CD4-positive, alpha-beta T cell treated with Interleukin-1 beta for 1 hour (primary cell): ENCODE measurements at places on chromosomes 13 and 19.

DNA sequence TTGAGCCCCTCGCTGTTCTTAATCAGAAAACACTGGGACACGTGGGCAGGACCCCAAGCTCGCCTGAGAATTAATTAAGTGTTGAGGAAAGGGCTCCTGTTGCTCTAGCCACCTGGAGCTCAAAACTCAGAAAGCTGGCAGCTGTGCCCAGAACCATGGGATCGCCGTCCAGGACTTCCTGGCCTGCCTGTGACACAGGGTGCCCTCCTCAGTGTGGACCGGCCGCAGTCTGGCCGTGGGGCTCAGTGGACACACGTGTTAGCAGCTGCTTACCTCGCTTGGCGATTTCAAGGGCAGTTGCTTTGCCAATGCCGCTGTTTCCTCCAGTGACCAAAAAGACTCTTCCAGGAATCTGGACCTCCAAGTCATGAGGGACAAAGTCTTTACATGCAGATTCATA lies 4.7 kb downstream of the DHRS12 start:
- no peak for DNase-seq

DNA sequence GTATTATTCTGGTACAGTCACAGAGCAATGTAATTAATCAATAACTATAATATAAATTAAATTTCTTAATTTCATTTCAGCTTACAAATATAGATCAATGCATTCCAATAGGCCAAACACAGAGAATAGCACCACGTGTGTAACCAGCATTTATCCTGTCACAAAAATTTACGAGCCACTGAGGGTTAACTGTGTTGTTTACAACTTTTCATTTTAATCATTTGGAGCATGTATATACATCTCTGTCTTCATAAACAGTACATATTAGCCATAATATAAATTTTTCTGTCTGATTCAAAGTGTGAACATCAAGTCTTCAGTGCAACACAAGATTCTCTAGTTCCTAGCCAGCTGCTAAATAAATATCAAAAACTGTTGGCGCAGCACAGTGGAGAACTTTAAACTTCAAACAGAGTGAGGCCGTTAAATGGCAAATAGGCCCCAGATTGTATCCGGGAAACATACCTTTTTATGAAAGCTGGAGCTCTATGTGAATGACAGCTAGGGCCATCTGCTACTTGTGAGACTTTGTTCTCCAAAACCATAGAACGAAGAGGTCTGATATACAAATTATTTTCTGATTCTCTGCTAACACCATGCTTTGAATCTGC lies 105.1 kb downstream of the TBC1D4 start:
- DNase-seq = no peak

DNA sequence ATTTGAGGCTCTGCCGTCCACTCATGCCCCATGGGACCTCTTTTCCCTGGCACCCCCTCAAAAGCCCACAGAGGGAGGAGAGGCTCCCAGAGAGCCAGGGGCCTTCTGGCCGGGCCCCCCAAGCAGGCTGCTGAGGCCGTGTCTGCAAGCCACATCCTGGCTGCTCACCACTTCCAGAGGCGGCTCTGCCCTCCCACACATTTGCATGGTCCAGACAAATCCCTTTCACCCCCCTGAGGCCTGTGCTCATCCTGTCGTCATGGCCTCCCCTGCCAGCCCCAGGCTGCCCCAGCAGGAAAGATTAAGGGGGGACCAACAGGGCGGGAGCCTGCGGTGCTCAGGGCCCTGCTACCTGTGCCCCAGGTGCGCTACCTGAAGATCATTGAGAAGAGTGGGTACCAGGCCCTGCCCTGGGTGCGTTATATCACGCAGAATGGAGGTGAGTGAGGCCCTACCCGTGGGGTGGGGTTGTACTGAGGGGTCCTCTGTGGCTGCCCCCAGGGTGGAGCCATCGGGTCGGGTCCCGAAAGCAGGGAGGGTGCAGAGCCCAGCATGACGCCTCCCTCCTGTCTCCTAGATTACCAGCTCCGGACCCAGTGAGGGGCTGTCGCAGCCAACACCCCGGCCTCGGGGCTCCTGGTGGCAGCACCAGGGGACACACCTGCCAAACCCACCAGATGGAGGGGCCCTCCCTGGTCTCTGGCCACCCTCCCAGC lies 36.3 kb downstream of the AP1M1 start:
- no peak for DNase-seq

DNA sequence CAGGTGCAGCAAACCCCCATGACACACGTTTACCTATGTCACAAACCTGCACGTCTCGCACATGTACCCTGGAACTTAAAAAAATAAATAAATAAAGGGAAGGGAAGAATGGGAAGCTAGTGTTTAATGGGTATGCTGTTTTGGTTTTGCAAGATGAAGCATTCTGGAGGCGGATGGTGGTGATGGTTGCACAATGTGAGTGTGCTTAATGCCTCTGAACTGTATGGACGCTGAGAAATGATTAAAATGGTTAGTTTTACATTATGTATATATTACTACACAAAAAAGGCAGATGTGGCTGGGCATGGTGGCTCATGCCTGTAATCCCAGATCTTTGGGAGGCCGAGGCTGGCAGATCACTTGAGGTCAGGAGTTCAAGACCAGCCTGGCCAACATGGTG lies 17.8 kb downstream of the NFILZ start:
- DNase-seq = no peak

- no peak for DNase-seq
These were observed 176.9 kb downstream of the TBC1D4 start for GRCh38 chr13:75305059-75305458.

GRCh38 chr19:16025108-16026101 lies 50.9 kb upstream of the TPM4 start:
- DNase-seq = peak; percentile 18

- DNase-seq = no peak
These were observed 32.0 kb upstream of the CXCL17 start for GRCh38 chr19:42474743-42475142.
